ENCODE measurements at places on chromosomes 2 and 18.
A peak's percentile ranks its signal among the peaks of the same experiment; 100 is the strongest.

- no peak for DNase-seq
These were observed 73.0 kb upstream of the RAB12 start for GRCh38 chr18:8536231-8536630.

GRCh38 chr2:208017721-208018120, 7.6 kb downstream of the PLEKHM3 start:
- DNase-seq = no peak

- DNase-seq = no peak
These were observed 7.2 kb downstream of the EDAR start for GRCh38 chr2:108981846-108982245.

- no peak for DNase-seq
These were observed 4.5 kb upstream of the IL18RAP start for GRCh38 chr2:102418421-102418961.

GRCh38 chr18:8704361-8705237, 757 bp upstream of the MTCL1 start:
- DNase-seq = peak; percentile 83

DNA sequence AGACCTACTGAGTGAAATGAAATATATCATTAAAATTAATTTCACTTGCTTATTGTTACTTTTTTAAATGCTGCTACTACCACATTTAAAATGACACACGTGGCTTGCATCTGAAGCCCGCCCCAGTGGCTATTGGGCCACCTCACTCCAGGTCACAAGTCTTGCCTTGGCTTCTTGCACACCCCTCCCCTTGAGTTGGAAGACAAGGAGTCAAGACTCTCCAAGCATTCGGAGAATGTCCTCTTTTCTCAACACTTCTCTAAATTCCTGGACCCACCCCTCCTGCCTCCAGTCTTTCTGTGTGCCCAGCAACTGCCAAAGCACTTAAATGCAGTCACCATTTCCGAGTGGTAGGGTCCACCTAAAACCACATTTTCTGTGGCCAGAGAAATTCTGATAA, 73.4 kb downstream of the ZBTB7C start:
- DNase-seq = no peak

- DNase-seq = no peak
These were observed 25.6 kb downstream of the ZNF236 start for GRCh38 chr18:76847916-76848315.

- DNase-seq = no peak
These were observed 3.4 kb downstream of the NAGK start for GRCh38 chr2:71071681-71072398.

DNA sequence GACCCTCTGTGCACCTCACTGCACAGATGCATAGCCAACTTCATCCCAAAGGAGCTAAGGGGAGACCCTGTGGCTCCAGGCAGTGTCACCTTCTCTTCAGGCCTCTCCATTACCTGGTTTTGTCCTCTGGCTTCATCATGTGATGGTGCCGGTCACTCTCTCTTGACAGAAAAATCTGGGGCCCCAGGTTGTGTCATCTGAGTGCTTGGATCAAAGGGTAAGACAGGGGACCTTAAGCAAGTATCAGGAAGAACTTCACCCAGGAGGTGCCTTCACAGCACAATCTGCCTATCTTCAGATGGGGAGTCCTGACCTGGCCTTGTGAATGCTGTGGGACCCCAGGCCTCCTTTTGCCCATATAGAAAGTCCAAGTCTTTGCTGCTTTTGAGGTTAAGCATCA, 104.4 kb downstream of the POLR1A start:
- no peak for DNase-seq

GRCh38 chr2:107380912-107381311, 445.8 kb upstream of the RGPD4 start:
- no peak for DNase-seq

- peak; percentile 71 for DNase-seq
These were observed at the start of gene ENOSF1 for GRCh38 chr18:712401-713134. TSS of gene ENOSF1 (minus strand) at chr18:712630. CDS start at chr18:712587, 43 bp downstream.

DNA sequence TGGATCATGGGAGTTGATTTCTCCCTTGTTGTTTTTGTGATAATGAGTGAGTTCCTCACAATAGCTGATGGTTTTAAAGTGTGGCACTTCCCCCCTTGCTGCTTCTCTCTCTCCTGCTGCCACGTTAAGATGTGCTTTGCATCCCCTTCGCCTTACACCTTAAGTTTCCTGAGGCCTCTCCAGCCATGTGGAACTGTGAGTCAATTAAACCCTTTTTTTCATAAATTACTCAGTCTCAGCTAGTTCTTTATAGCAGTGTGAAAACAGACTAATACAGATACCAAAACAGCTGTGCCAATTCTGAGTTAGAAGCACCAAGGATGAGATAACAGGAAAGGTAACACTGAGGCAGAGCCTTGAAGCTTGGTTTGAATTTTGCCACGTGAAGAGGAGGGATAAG, 44.7 kb downstream of the ITSN2 start:
- DNase-seq = no peak

- DNase-seq = no peak
These were observed 8.7 kb upstream of the B3GNT2 start for GRCh38 chr2:62187246-62187645.

GRCh38 chr2:99461828-99462483, 27.9 kb downstream of the REV1 start:
- DNase-seq = no peak

GRCh38 chr2:157302492-157303099, 23.0 kb downstream of the ERMN start:
- DNase-seq = no peak

GRCh38 chr18:44514766-44515165, 165.9 kb upstream of the SETBP1 start:
- no peak for DNase-seq

GRCh38 chr18:69996417-69996816, 48.7 kb upstream of the CD226 start:
- DNase-seq = no peak

- no peak for DNase-seq
These were observed 48.5 kb upstream of the LYPD6B start for GRCh38 chr2:148989882-148990493.

- DNase-seq = no peak
These were observed 156.8 kb upstream of the TTC39C start for GRCh38 chr18:23857756-23858155.

DNA sequence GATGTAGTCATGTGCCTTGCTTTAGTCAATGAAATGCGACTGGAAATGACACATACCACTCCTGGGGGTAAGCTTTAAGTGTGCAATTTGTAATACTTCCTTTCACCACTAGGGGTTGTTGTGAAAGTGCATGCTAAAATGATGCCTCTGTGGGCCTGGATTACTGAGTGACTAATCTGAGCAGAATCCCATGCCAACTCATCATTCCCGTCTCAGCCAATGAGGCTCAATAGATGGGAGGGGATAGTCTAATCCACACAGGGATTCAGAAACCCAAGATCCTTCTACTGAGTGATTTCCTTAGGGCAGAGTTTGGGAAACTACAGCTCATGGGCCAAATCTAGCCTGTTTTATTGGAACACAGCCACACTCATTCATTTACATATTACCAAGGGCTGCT, 54.0 kb downstream of the HRH4 start:
- DNase-seq = no peak

DNA sequence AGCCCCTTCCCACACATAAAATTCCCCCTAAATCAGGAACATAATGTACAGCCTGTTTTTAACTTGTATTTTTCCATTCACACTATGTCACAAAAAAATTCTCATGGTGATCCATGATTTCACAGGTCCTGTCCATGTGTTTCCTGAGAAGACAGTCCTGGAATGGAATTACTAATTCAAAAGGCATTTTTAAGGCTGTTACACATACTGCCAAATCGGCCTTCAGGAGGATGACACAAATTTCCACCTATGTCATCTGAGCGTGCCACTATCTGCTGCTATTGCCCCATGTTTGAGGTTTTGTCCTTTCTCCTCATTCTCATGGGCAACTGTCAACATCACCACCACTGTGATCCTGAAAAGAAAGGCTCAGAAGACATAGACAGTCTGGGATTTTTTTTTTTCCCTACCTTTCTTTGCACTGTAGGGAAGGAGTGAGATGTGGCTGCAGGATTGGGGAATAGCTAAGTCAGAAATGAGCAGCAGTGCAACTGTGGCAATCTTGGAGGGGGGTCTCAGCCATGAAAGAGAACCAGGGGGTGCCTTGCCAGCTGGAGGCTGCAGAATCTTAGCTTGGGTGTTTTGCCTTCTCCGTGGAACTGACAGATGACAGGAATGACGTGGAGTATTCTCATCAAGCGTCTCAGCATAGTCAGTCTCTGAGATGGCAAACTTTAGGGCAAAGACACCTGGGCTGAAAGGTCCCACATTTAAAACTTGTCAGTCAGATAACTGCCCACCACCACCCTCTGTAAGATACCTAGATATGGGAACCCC, 73.4 kb downstream of the MARCHF4 start:
- no peak for DNase-seq

DNA sequence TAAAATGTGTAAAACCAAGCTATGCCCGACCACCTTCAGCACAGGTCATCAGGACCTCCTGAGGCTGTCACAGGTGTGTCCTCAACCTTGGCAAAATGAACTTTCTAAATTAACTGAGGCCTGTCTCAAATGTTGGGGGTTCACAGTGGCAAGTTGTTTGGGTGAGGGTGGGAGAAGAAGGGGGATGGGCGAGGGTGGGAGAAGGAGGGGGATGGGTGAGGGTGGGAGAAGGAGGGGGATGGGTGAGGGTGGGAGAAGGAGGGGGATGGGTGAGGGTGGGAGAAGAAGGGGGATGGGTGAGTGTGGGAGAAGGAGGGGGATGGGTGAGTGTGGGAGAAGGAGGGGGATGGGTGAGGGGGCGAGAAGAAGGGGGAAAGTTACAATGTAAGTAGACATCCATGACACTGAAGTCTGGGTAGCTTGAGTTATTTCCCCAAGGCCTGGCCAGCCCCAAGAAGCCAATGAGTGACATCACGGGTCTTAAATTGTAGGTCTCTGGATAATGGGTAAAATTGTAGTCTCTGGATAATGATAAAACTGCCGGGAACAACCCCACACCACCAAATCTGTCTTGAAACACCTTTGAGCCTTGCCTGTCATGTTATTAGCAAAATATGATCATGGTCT, 56.3 kb downstream of the TIMM21 start:
- no peak for DNase-seq

DNA sequence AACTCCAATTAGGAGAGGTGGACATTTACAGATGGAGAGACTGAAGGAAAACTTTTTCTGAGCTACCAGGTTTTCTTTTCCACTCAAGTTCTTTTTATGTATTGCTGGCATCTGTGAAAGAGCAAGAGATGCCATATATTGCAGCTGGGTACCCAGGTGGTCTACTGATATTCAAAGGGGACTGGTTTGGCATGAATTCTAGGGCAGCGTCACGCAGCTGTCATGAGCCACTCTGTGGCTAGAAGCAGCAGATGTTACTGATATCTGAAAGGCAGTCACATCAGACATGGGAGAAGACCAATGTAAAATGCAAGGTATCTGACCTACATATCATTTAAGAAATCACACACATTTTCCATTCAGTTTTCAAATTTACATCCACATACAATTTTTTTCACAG, 408.8 kb downstream of the GALNT13 start:
- no peak for DNase-seq

DNA sequence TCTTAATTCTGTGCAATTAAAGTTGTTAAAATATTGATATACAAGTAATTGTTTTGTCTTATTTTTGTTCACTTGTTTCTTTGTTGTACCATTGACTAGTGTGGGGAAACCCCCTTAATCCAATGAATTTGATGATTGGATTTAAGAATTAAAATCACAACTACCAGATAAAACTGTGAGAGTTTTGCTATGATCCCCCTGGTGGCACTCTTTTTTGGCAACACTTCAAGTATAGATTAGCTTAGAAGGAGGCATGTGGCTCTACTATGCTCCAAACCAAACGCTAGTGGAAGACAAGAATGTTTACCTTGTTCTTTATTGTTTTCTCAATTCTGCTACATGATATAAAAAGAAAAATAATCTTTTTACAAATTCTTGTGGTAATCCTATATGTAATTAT, 477.8 kb upstream of the ETAA1 start:
- DNase-seq = no peak

- DNase-seq = no peak
These were observed 8.0 kb downstream of the SP100 start for GRCh38 chr2:230423851-230424458.

DNA sequence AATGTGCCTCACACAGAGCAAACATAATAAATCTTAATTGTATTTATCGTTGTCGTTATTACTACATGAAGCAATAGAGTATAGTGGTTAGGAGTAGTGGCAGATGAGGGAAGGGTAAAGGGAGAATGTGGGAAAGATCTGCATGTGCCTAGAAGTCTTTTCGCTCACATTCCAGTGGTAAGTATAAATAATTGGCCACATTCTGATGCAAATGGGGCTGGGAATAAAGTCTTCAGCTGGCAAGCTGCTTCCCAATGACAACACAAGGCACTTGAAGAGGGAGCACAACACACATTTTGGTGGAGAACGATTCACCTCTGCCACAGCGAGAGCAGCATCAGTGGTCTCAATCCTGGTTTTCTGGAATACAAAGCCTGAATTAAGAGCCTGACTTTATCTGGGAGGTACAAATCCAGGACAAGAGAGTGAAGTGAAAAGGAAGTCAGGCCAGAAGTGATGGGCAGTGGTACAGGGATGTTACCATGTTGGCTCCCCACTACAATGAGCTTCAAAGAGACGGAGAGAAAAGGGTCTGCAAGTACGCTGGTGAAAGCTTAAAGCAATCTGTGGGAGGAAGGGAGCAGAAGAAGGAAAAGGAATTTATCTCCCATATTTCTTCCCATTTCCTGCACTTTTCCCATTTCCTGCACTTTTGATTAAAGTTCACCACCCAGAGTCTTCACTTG, 112.3 kb downstream of the ARHGAP15 start:
- no peak for DNase-seq

DNA sequence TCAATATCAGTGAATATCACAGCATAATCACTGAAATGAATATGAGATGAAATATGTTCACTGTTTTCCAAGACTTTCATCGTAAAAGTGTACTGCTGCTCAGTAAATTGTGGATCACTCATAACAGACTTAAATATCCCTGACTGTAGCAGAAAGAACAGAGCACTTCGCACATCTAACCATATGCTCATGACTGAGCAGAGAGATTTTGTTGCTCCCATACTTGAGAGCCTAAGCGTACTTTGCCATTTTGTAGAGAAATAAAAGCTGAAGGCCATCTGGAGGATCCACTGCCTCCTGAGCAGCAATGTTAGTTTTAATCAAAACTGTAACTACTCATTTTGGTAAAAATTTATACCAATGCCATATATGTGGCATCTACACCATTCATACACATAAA, 243.5 kb downstream of the STK39 start:
- no peak for DNase-seq

DNA sequence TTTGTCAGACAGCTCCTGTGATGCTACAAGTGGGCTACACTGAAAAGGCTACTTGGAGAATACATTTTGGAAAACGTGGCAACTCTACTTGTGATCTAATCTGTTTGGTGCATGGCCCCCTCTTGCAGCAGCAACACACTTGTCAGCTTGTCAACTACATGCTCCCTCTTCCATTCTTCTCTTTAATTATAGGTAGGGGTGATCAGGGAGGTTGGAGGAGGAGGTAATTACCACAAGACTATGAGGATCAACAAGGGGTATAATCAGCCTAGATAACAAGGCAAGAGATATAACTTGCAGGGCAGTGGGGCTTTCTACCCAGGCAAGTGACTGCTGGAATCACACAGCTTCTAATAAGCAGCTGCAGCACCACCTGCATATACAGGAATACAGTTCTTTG, 104.9 kb downstream of the ACVR1 start:
- DNase-seq = no peak

- DNase-seq = no peak
These were observed 34.8 kb downstream of the PTPRM start for GRCh38 chr18:7601936-7602335.

GRCh38 chr2:198376677-198377076, 572.3 kb downstream of the PLCL1 start:
- DNase-seq = no peak

Data from activated CD8-positive, alpha-beta memory T cell treated with anti-CD3 and anti-CD28 coated beads for 1 hour (primary cell).